Lung microvascular endothelial cell (primary cell): ENCODE measurements at places on chromosomes 7 and 10.

DNA sequence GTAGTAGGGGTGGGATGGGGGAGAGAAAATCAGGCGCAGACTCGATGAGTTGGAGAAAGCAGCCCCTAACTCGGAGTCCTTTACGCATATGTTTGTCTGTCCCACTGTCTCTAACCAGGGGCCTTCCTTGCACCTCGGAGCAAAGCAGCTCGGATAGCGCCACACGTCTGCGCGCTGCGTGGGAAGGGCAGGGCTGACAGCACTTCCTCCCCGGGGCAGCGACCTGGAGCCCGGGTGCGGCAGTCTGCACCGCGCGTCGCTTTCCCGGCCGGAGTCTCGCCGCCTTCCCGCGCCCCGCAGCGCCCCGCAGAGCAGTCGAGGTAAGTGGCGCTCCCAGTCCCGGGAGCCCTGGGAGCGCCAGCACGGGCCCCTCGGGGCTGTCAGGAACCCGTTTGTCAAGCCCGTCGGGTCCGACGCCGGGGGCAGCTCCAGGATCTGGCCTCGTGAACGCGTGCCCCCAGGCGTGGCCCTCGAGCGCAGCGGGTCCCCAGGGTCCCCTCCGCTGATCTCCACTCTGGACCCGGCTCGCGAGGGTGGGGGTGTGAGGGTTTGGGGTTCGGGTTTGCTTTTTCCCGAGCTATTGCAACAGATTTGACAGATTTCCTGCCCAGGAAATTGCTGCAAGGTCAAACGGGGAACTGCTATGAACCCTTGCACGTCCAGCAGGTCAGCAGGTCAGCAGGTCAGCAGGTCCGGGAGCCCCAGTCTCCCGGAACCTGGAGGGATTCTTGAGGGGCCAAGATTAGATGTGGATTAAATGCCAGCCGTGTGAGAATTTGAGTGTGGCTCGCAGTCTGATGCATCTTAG lies 597 bp downstream of the APBB1IP start:
- DNase-seq = no peak

GRCh38 chr10:61642676-61643075 lies 20.1 kb upstream of the CABCOCO1 start:
- DNase-seq = peak; percentile 87

DNA sequence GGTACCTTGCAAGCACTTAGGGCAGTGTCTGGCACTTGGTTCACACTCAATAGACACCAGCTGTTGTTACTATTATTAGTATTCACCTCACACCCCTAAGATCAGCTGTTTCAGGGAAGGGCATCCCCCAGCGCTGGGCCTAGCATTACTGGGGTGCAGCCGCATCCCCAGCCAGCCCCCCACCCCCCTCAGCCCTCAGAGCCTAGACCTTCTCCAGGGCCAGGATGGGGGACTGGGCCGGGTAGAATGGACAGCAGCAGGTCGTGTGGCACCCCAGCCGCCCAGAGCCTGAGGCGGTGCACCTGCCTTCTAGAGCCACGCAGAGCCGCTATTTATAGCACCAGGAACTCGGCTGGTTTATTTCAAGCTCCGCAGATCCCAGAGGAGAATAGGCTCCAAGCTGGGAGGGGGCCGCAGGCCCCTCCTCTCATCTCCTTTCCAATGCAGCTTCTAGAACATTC lies 60.5 kb downstream of the GTF2IRD1 start:
- DNase-seq = no peak

GRCh38 chr10:89836840-89837164 lies 135.4 kb downstream of the KIF20B start:
- no peak for DNase-seq

DNA sequence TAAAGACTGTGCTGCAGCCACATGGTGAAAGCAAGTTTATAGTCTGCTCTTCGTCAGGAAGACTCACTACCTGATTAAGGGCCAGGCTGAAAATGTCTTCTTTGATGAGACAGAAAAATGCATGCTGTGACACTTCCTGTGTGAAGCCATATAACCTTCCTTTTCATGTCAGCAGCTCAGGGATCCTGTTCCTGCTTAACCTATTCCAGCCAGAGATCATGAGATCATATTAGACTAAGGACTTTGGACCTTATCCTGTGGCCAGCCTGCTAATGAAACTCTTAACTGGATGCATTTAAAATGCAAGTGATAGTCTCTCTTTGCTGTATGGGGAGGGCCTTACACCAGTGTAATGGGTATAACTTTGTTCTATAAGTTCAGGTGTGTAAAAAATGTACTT lies 165.2 kb downstream of the PTEN start:
- no peak for DNase-seq

GRCh38 chr10:87546210-87546609 lies 41.5 kb downstream of the MINPP1 start:
- no peak for DNase-seq

GRCh38 chr7:135684699-135685098 lies 22.4 kb downstream of the STMP1 start:
- peak; percentile 70 for DNase-seq

DNA sequence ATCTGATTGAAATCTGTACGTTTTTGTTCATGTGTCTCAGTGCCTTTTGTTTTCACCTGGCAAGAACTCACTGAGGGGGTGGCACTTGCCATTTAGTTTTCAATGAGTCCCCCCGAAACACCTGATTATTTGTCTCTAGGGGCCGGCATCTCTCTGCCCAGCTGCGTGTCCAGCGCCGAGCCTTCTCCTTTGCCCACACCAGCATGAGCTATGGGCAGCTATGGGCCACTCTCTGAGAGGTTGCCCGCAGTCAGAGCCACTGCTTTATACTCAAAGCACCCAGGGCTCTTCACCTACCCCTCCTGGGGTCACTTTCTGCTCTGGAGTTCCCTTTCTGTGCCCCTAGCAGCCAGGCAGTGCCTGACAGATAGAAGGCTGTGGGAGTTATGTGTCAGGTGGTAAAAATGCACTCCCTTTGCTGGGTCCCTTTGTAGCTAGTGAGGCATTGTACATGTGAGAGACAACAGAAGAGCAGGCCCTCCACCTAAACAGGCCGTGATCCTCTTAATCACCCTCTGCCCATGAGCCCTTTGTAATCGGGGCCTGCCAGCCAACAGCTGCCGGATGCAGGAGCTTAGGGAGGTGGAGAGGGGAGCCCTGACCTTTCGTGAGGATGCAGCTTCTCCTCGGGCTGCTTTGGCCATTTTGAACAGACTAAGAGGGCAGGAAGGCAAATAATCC lies 133.1 kb upstream of the NPS start:
- DNase-seq = no peak

- no peak for DNase-seq
Measured at GRCh38 chr7:125573126-125573525, 643.5 kb upstream of the POT1 start.
